ENCODE measurements at places on chromosomes 13 and 19. TPM values are rescaled to one million over a fixed set of nuclear protein-coding genes. Genes with fewer than 3 reads are reported as not detected.

Gene SULT2A1
- total RNA-seq, result not detected

DNA sequence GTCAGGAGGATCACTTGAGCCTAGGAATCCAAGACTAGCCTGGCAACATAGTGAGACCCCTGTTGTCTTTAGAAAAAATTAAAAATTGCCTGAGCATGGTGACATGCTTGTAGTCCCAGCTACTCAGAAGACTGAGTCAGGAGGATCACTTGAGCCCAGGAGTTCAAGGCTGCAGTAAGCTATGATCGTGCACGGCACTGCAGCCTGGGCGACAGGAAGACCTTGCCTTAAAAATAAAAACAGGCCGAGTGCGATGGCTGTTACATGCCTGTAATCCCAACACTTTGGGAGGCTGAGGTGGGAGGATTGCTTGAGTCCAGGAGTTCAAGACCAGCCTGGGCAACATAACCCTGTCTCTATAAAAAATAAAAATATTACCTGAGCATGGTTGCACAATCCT lies 5.4 kb downstream of the HNRNPUL1 start:
- H3K27me3 ChIP-seq, result no peaks in the 10 kb centered on the region
- H3K4me1 ChIP-seq, result peaks cover 20% of the 10 kb centered on the region
- no peak for DNase-seq
- no peak overlapping the region for H3K27ac ChIP-seq
- no peak overlapping the region for H3K4me3 ChIP-seq
- H3K36me3 ChIP-seq, result peaks cover 70% of the 10 kb centered on the region

GRCh38 chr19:3404324-3405260 lies 38.2 kb downstream of the NFIC start:
- peaks cover 21% of the 10 kb centered on the region for H3K4me1 ChIP-seq
- peak overlapping the region; percentile 99 for H3K27ac ChIP-seq
- peak overlapping the region; percentile 43 for H3K4me3 ChIP-seq
- peak; percentile 91 for DNase-seq
- no peaks in the 10 kb centered on the region for H3K36me3 ChIP-seq
- no peaks in the 10 kb centered on the region for H3K27me3 ChIP-seq

Gene KCNJ14
- 1.1 TPM for total RNA-seq
